Thyroid gland (tissue), 4 donors: ENCODE measurements at places on chromosomes 6 and 20. TPM values are rescaled to one million over a fixed set of nuclear protein-coding genes. Genes with fewer than 3 reads are reported as not detected.

PRKN gene
- 6.5 TPM for total RNA-seq

OPRM1 gene
- total RNA-seq, result not detected

EYA4 gene
- 8.2 TPM for total RNA-seq

- no peaks in the 10 kb centered on the region for H3K36me3 ChIP-seq
- no peaks in the 10 kb centered on the region for H3K27me3 ChIP-seq
- H3K27ac ChIP-seq, result no peak overlapping the region
- H3K4me1 ChIP-seq, result no peaks in the 10 kb centered on the region
- DNase-seq, result no peak
These were observed 76.9 kb downstream of the STK35 start for GRCh38 chr20:2178318-2179232.

DNA sequence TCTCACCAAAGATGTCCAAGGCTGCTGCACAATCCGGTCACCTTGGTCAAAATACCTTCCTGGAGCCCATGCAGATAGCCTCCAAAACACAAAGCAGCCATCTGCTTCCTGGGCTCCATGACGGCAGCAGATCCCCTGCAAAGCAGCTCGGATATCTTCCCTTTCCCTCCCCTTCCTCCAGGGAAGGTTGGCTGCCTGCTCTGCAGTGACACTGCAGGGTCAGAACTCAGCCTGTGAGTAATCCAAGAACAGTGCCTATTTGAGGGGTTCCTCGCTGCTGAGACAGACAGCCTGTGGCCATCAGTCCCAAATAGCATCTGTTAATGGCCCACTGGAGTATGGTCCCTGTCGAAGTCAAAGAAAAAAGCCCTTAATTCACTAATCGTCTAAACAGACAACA, 270.8 kb downstream of the PREX1 start:
- H3K36me3 ChIP-seq, result no peaks in the 10 kb centered on the region
- H3K27me3 ChIP-seq, result no peaks in the 10 kb centered on the region
- H3K27ac ChIP-seq, result no peak overlapping the region
- no peaks in the 10 kb centered on the region for H3K4me1 ChIP-seq
- no peak for DNase-seq
- no peak overlapping the region for H3K4me3 ChIP-seq

- H3K27ac ChIP-seq, result no peak overlapping the region
- no peak for DNase-seq
- no peaks in the 10 kb centered on the region for H3K36me3 ChIP-seq
- no peaks in the 10 kb centered on the region for H3K27me3 ChIP-seq
- no peak overlapping the region for H3K4me3 ChIP-seq
These were observed 11.4 kb upstream of the TSPYL4 start for GRCh38 chr6:116265041-116265829.

DNA sequence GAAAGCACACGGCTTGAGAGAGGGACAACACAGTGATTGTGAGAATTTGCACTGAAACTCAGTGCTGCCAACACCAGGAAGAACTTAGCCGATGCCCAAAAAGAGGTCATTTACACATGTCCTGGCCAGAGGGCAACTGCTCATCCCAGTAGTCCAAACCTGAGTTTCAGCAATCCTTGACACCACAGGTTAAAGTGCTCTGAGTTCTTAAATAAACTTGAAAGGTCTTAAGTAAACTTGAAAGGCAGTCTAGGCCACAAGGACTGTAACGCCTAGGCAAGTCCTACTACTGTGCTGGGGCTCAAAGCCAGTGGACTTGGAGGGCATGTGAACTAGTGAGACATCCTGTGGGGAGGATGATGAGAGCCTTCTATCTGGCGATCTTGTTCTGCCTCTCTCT, 14.1 kb downstream of the SNX14 start:
- H3K4me3 ChIP-seq, result no peak overlapping the region
- no peak overlapping the region for H3K27ac ChIP-seq
- H3K36me3 ChIP-seq, result no peaks in the 10 kb centered on the region
- peak; percentile 32 for DNase-seq
- no peaks in the 10 kb centered on the region for H3K4me1 ChIP-seq

DNA sequence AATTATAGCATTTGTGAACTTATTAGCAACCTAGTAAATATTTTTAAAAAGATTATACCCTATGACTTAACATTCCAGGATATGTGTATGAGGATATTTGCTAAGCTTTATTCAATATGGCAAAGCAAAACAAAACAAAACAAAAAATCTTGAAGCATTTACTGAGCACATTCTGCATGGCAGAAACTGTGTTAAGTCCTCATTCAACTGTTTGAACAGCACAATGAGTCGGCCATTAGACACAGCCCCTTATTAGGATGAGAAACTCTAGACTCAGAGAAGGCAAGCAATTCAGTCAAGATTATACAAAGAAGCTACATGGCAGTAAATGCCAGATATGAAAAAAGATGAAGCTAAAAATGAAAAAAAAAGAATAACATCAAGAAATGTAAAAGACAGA, 70.1 kb upstream of the IYD start:
- no peaks in the 10 kb centered on the region for H3K27me3 ChIP-seq
- peaks cover 12% of the 10 kb centered on the region for H3K4me1 ChIP-seq
- no peak for DNase-seq
- no peak overlapping the region for H3K4me3 ChIP-seq
- no peak overlapping the region for H3K27ac ChIP-seq
- H3K36me3 ChIP-seq, result no peaks in the 10 kb centered on the region

FERMT1 gene
- 6.6 TPM for total RNA-seq

BPIFB1 gene
- not detected for total RNA-seq

DNA sequence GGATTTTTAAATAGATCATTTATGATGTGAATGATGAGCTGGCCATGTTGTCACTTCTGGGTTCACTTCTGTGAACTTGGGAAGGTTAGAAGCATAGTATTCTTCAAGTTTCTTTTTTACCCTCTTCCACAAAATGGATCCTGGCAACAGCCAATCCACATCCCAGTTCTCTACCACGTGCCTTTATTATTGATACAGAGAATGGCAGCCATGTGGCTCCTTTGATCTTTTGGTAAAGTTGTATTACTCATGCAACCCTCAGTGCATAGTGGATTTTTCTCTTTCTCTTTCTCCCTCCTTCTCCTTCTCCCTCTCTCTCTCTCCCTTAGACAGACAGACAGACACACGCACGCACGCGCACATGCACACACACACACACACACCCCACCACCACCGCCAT, 50.0 kb downstream of the SYNDIG1 start:
- H3K4me3 ChIP-seq, result no peak overlapping the region
- no peaks in the 10 kb centered on the region for H3K36me3 ChIP-seq
- DNase-seq, result no peak

GRCh38 chr6:170087941-170088581, 202.8 kb downstream of the DLL1 start:
- no peak overlapping the region for H3K27ac ChIP-seq
- no peaks in the 10 kb centered on the region for H3K36me3 ChIP-seq
- H3K4me3 ChIP-seq, result no peak overlapping the region
- no peaks in the 10 kb centered on the region for H3K27me3 ChIP-seq

GRCh38 chr20:24488064-24488799, 18.8 kb downstream of the SYNDIG1 start:
- H3K36me3 ChIP-seq, result no peaks in the 10 kb centered on the region
- DNase-seq, result no peak
- no peak overlapping the region for H3K27ac ChIP-seq
- peaks cover 7% of the 10 kb centered on the region for H3K4me1 ChIP-seq
- no peaks in the 10 kb centered on the region for H3K27me3 ChIP-seq

DNA sequence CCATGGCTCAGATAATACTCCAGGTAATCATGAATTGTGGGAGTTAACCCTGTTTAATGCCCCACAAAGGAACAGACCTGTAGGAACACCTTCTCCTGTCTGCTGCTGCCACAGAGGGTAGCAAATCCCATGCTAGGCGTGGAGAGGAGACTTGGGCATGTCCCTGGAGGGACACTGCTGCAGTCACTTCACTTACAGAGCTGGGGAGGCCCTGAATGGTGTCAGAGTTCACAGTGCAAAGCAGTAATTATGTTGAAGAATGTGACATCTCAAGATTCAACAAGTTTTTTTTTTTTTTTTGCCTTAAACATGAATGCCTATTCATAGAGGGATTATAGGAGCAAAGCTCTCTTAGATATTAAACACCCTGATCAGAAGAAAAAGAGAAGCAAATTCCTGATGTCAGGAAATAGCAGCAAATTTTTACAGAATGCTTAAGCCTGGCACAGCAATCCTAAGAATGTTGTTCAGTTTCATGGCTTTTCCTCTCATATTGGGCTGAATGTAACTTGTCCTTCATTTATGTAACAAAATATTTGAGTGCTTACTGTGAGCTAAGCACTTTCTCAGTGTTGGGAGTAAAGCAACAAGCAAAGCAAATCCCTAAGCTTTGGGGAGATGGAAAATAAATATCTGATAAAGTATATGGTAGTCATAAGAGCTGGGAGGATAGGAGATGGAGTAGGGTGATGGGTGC, 45.0 kb downstream of the CARMIL1 start:
- no peaks in the 10 kb centered on the region for H3K4me1 ChIP-seq
- no peak overlapping the region for H3K4me3 ChIP-seq
- H3K27me3 ChIP-seq, result no peaks in the 10 kb centered on the region
- H3K27ac ChIP-seq, result no peak overlapping the region
